ENCODE measurements at places on chromosomes 5 and 9. TPM values are rescaled to one million over a fixed set of nuclear protein-coding genes. Genes with fewer than 3 reads are reported as not detected.

Gene DUSP1
- total RNA-seq = 322 TPM

Gene FBXO10
- 5.1 TPM for total RNA-seq

Gene ADAMTS6
- total RNA-seq = 4.1 TPM

- H3K27me3 ChIP-seq = no peaks in the 10 kb centered on the region
- no peak for DNase-seq
- H3K4me3 ChIP-seq = no peak overlapping the region
- H3K36me3 ChIP-seq = no peaks in the 10 kb centered on the region
- no peak overlapping the region for H3K27ac ChIP-seq
- H3K4me1 ChIP-seq = peaks cover 10% of the 10 kb centered on the region
Observed at GRCh38 chr5:168607946-168608345, 28.8 kb upstream of the PANK3 start.

- DNase-seq = no peak
- H3K27ac ChIP-seq = no peak overlapping the region
- no peaks in the 10 kb centered on the region for H3K27me3 ChIP-seq
- H3K36me3 ChIP-seq = 0 out of 2 replicates have a peak, but pooled peaks cover 3% of the 10 kb centered on the region
- no peak overlapping the region for H3K4me3 ChIP-seq
Observed at GRCh38 chr9:98108531-98109031, 10.4 kb downstream of the TRIM14 start.

GRCh38 chr9:128245421-128246151 lies 30.2 kb downstream of the GOLGA2 start:
- no peak overlapping the region for H3K27ac ChIP-seq
- H3K4me3 ChIP-seq = no peak overlapping the region
- DNase-seq = peak; percentile 54

DNA sequence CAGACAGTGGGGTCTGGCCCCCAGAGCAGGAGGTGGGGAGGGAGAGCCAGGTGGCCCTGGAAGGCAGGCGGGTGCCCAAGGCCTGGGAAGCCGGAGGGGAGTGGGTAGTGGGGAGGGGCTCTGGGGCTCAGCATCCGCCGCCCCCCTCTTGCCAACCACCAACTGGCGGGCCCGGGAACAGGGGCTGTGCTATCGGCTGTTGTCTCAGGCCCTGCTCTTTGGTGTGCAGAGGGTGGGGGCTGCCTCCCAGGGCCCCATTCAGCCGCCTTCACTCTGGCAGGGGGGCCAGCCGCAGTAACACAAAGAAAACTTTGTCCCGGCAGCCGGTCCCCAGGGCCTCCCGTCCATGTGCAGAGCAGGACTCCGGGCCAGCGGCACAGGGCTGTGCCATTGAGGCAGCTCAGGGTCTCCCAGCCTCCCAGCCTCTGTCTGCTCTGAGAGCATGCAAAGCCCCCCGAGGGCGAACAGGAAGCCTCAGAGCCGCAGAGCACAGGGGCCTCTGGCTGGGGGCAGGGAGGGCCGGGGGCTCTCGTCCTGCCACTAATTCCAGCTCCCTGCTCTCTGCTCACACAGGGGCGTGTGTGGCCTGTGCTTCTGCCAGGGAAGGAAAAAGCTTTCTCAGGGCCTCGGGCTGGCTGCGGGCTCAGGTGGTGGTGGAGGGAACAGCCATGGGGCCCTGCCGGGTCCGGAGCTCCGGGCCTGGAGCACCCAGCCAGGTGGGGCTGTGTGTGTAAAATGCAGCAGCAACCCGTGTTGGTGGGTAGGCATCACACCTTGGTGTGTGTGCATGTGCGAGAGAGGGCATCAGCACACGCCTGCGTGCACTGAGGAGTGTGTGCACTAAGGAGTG lies 54.2 kb upstream of the NOTCH1 start:
- DNase-seq = no peak
- no peaks in the 10 kb centered on the region for H3K27me3 ChIP-seq
- H3K27ac ChIP-seq = no peak overlapping the region
- H3K4me1 ChIP-seq = peaks cover 2% of the 10 kb centered on the region

GRCh38 chr5:122721127-122721526 lies 53.8 kb upstream of the SNX2 start:
- no peaks in the 10 kb centered on the region for H3K27me3 ChIP-seq
- peaks cover 11% of the 10 kb centered on the region for H3K4me1 ChIP-seq
- DNase-seq = no peak
- H3K27ac ChIP-seq = no peak overlapping the region

DNA sequence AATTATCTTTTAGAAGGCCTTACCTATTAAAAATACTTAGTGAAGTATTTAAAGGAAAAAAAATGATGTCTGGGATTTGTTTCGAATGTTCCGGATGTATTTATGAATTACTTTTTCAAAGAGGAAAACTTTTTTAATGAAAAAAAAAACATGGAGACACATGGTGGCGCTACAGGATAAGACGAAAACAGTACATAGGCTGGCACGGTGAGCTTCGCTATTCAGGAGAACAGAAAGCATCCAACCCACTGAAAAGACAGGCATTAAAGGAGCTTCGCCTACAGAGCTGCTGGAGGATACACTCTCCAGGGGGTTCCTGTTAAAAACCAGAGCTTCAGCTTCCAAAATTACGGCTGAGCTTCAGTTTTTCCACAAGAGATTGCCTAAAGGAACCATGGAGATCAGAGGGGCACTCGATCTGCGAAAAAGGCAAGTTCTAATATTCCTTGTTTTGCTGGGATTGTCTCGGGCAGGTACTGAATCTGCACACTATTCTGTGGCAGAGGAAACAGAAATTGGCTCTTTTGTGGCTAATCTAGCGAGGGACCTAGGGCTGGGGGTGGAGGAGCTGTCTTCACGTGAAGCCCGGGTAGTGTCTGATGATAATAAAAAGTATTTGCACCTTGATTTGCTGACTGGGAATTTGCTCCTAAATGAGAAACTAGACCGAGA lies at the start of gene PCDHB14:
PCDHB14 (plus strand) TSS at position 232 of the 672 bp plus-strand sequence; CDS start at position 395, 163 bp downstream.
- no peaks in the 10 kb centered on the region for H3K36me3 ChIP-seq
- no peak within 1 kb of the TSS for H3K27ac ChIP-seq
- peak within 1 kb of the TSS; percentile 43 for H3K4me3 ChIP-seq
- peak; percentile 74 for DNase-seq
- no peaks in the 10 kb centered on the region for H3K27me3 ChIP-seq
- no peaks in the 10 kb centered on the region for H3K4me1 ChIP-seq

GRCh38 chr5:73768-74502 lies 18.0 kb upstream of the PLEKHG4B start:
- no peak overlapping the region for H3K27ac ChIP-seq
- H3K27me3 ChIP-seq = no peaks in the 10 kb centered on the region
- H3K4me1 ChIP-seq = peaks cover 48% of the 10 kb centered on the region
- H3K4me3 ChIP-seq = no peak overlapping the region
- H3K36me3 ChIP-seq = no peaks in the 10 kb centered on the region
- no peak for DNase-seq

DNA sequence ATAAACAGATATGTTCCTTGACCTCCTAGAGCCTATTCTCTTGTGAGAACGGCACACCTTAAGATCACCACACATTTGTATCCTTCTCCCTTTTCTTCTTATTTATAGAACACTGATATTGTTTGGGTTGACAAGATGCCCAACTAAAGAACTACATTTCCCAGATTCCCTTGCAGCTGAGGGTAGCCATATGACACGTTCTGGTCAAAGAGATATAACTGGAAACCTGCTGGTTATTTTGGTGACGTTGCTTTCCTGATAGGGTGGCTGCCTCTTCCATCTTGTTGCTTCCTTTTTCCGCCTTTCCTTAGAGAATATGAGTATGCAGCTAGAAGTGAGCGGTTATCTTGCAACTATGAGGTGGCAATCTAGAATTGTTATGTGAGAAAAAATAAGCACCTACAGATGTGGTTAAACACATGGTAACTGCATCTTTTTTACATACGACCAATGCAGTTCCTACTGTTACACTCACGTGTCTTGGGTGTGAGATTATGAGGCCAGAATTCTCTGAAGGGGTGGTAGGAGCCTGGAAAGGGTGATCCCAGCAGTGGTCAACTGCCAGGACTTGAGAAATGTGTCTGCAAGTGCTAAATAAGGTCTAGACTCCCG lies 72.9 kb downstream of the SEC61B start:
- peaks cover 14% of the 10 kb centered on the region for H3K4me1 ChIP-seq
- no peak overlapping the region for H3K4me3 ChIP-seq
- no peak overlapping the region for H3K27ac ChIP-seq
- no peaks in the 10 kb centered on the region for H3K36me3 ChIP-seq
- no peaks in the 10 kb centered on the region for H3K27me3 ChIP-seq

DNA sequence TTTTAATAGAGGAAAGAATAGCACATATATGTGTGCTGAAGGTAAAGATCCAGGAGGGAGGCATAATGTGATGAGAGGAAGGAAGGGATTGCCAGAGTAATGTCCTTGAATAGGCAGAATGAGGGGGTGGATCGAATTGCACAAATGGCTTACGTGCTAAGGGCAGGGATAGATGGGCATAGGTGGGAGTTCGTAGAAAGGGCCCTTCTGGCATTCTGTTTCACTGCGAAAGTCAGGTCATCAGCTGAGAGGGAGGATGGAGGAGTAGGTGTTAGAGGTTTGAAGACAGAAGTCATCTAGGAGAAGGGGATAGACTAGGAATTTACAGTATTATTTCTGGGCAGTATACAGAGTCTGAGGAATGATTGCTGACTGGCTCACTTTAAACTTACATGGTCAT lies 32.1 kb downstream of the CNOT6 start:
- peaks cover 23% of the 10 kb centered on the region for H3K36me3 ChIP-seq
- H3K4me3 ChIP-seq = no peak overlapping the region
- no peaks in the 10 kb centered on the region for H3K27me3 ChIP-seq
- no peak overlapping the region for H3K27ac ChIP-seq

DNA sequence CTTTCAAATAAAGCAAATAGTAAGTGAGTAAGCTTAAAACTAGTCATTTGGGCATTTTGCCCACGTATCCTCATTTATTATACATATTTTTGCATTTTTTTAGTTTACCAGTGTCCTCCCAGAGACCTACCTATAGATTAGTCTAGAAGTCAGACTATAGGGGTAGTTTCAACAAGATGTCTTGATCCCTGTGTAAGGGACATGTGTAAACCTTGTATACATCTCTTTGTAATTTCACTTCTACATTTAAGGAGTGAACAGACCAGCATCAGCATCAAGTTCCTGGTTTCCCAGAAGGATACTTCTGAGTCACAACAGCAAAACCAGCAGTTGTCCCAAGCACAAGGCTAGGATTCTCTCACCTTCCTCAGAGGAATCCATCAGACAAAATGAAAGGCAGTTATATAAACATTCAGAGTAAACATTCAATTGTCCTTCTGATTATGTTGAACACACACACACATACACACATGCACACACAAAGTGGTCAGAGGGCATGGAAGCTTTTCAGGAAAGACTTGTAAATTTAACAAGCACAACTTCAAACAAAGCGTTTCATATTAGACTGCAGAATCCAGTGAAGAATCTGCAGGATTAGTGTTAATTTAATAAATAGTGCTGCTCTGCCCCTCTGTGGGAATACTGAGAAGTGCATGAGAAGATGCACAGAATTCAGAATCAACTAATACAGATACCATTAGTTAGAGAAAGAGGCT lies 55.4 kb downstream of the HINT1 start:
- no peaks in the 10 kb centered on the region for H3K36me3 ChIP-seq
- H3K27me3 ChIP-seq = peaks cover under 1% of the 10 kb centered on the region
- H3K27ac ChIP-seq = no peak overlapping the region
- DNase-seq = no peak

- H3K27ac ChIP-seq = no peak overlapping the region
- no peak for DNase-seq
- H3K36me3 ChIP-seq = no peaks in the 10 kb centered on the region
Observed at GRCh38 chr5:115457571-115457970, 87.0 kb downstream of the FEM1C start.

GRCh38 chr9:27293996-27294395 lies 3.0 kb downstream of the EQTN start:
- no peak for DNase-seq
- no peaks in the 10 kb centered on the region for H3K4me1 ChIP-seq
- no peak overlapping the region for H3K4me3 ChIP-seq
- no peaks in the 10 kb centered on the region for H3K36me3 ChIP-seq
